Naive B cell (primary cell): ENCODE measurements at places on chromosomes 4 and X. TPM values are rescaled to one million over a fixed set of nuclear protein-coding genes. Genes with fewer than 3 reads are reported as not detected.

Gene MOB1B
- polyA plus RNA-seq, result 1.8 TPM

Gene CDKL2
- polyA plus RNA-seq, result not detected

DNA sequence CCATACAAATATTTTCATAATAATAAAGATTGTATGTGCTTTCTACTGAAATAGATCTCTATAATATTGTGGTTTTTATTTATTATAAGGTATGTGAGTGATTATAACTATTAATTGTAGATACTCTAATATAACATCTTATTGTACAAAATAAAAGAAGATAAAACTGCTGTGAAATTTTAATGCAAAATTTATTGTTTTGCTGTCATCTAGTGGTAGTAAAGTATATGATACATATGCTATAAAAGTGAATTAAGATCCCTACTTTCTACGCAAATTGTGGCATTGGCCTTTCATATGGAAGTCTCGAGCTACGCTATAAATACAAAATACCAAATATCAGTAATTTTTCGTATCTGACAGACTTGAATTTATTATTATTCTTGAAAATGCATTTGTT, 19.3 kb downstream of the YIPF7 start:
- no peak for DNase-seq

- DNase-seq, result peak; percentile 67
These were observed at the start of gene WDR45 for GRCh38 chrX:49079489-49080428. Gene WDR45 (minus strand): TSS chrX:49079887. CDS start chrX:49078095, 1,792 bp downstream.

GRCh38 chr4:3320361-3321023, 27.7 kb downstream of the RGS12 start:
- no peak for DNase-seq
